Stimulated activated CD8-positive, alpha-beta memory T cell treated with anti-CD3 and anti-CD28 coated beads, Interleukin-2, amount 100 ng/mL, for 1 hour (primary cell): ENCODE measurements at places on chromosomes 1 and 21.

GRCh38 chr1:116817582-116818064 lies 63.4 kb downstream of the CD2 start:
- DNase-seq: peak; percentile 52

DNA sequence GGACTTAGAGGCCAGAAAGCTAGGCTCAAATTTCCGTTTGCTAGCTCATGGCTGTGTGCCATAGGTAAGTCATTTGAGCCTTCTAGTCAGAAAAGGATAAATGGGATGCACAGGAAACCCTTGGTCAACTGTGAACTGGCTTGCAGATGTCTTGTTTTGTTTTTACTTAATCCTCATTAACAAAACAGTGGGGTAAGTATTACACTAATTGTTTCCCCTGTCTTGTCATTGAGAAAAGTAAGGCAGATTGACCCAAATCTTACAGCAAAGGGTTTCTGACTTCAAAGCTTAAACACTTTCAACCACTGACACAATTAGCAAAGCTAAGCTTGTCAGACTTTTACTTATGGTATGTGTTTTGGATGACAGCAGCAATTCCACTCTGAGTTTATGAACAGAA lies 291.3 kb downstream of the NTNG1 start:
- no peak for DNase-seq

DNA sequence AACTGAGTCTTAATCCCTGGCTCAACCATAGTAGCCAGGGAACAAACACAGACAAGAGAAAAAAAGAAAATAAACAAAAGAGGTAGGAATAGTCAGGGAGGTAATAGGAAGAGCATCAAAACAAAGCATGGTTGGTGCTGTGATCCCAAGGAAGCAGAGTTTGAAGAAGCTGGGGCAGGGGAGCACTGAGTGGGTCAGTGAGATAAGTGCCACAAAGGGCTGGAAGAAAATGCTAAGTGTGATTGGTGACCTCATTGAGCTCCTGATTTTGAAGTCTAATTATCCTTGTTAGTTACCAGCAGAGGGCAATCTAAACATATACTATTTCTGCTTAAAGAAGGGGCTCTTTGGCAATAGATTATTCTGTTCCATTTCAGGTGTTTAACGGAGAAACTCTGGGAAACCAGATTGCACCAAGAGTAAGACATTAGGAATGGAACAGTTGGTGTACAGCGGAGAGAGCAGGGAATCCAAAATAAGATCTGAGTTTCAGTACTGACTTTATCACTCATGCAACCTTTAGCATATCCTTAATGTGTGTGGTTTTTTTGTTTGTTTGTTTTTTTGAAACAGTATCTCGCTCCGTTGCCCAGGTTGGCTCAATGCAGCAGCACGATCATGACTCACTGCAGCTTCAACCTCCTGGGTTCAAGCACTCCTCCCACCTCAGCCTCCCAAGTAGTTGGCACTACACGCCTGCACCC lies 30.7 kb upstream of the KIAA1614 start:
- no peak for DNase-seq

DNA sequence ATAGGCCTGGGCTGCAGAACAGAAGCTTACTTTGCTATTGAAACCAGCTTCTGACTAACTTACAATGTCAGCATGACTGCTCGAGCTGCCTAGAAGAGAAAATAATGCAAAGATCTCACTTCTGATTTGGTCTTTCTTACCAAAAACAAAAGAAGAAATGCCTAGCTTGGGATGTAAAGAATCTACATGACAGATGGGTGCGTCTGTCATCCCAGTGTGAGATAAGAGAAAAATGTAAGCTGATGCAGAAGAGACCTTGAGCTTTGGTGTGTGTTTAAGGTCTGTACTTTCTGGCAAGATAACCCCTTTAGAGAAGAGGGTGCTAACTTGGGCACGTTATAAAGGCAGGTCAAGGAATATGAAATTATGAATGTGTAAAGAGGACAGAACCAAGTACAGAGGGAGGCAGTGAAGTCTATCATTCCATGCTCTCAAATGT lies 3.6 kb downstream of the FAM20B start:
- DNase-seq: no peak

- DNase-seq: no peak
Observed at GRCh38 chr1:236149696-236150228, 7.4 kb downstream of the GPR137B start.

GRCh38 chr21:42799516-42799915 lies 79.8 kb downstream of the WDR4 start:
- DNase-seq: no peak
